RKO (cell line): ENCODE measurements at places on chromosomes 12 and 14.

DNA sequence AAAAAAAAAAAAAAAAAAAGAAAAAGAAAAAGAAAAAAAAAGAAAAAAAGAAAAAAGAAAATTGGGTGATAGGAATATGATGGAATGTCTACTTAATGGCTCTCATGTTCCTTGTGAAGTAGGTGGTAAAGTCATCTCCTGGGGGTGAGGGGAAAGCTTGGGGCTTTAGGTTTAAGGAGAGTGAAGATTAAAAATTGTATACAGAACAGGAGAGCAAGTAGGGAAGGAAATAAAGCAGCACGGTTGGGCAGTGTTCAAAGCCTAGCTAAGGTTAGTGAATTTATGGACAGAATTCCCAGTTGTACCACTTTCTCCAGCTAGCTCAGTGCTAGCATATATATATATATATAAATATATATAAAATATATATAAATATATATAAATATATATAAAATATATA lies 40.0 kb upstream of the SLC2A13 start:
- no peak for DNase-seq

- DNase-seq, result no peak
Measured at GRCh38 chr14:24988760-24989159, 61.2 kb downstream of the STXBP6 start.

DNA sequence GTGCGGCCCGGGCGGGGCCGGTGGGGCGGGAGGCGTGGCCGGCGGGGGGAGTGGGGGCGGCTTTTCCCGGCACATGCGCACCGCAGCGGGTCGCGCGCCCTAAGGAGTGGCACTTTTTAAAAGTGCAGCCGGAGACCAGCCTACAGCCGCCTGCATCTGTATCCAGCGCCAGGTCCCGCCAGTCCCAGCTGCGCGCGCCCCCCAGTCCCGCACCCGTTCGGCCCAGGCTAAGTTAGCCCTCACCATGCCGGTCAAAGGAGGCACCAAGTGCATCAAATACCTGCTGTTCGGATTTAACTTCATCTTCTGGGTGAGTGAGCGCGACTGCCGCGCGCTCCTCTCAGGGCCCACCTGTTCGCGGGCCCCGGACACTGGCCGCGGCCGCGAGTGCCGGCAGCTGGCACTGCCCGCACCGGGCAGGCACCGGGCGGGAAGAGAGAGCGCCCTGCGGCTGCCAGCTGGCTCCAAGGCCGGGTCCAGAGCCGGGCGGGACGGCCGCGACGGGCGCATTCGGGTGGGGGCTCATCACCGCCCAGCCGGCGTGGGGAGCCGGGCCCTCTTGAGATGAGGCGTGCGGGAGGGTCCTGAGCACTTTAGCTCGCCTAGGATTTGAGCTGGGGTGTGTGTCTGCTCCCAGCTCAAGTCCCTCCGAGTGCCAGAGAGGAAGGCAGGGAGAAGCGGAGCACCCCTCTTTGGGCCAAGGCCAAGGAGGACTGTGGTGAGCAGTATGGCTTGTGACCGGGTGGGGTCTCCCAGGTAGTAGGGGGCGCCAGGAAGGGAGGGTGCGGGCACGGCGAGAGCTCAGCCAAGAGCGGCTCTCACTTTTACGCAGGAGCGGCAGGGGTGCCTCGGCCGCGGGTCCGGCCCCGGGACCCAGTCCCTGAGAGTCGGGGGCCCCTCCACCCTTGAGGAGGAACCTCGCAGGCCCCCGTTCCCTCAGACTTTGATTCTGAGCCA lies at the start of gene CD9:
CD9 (plus strand) TSS at position 145 of the 957 bp plus-strand sequence; CDS start at position 245, 100 bp downstream.
- DNase-seq, result peak; percentile 81

DNA sequence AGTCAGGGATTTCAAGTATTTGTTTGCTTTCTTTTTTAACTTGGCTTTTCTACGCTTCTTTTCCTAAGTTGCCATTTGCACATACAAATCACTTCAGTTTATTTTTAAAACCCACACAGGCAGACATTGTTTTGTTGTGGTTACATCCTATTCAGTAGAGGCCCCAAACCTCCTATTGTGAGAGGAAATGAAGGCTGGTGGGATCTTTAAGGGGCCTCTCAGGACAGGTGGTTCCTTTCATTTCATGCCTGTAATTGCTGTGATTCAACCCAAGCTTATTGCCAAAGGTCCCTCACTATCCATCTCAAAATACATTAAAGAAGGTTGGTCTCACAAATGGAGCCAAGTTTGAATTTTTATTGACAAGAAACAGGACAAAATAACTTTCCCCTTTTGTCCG lies 257.1 kb downstream of the ADAMTS20 start:
- no peak for DNase-seq

DNA sequence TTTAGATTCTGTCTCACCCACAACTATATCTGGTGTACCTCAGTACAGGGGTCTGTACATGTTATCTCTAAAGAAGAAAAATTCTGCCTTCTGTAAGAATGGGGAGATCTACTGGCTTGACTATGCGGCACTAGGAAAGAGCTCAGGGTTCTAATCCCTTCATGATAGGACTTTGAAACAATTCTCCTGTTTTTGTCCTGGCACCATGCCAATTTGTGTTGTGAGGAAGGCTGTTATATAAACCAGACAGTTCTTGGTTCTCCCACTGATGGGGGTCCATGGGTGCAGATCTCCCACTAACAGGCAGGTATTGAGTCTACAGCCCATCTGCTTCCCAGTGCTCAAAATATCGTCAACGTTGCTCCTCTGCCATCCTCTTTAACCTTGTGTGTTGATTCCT lies 883.7 kb downstream of the GALC start:
- DNase-seq, result no peak

DNA sequence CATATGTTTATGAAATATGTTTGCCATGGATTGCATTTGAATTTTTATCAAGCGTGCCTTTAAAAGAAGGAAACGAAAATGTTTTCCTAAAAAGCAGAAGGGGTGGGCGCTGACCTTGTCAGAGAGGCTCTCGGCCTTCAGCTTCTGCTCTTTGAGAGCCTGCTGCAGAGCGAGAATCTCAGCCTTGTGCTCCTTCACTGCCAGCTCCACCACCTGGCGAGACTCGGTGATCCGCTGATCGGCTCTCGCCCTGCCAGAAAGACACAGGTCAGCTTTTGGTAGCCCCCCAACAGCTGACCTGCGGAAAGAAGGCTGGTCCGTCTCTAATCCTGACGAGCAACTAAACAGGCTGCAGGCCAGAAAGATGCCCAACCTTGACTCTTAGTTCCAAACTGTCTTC lies 62.4 kb downstream of the PRKAB1 start:
- no peak for DNase-seq

- peak; percentile 97 for DNase-seq
Measured at GRCh38 chr14:51458563-51458955, 193.2 kb upstream of the FRMD6 start.

- DNase-seq, result no peak
Measured at GRCh38 chr12:52407918-52408317, 1.8 kb upstream of the KRT82 start.

DNA sequence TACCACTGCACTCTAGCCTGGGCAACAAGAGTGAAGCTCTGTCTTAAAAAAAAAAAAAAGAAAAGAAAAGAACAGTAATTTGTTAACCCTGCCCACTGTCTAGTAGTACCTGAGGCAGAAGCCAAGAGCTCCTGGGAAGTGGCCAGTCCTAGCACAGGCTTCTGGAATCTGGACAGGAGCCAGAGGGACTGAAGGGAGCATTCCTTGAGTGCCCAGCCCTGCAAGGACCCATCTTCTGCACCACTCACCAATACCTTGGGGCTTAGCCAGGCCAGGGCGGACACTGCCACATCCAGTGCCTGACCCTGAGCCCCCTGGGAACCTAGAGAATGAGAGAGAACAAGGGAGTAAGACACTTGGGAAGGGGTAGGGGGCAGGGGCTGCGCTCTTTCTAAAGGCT lies 33.7 kb downstream of the PARP2 start:
- DNase-seq, result no peak

- DNase-seq, result no peak
Measured at GRCh38 chr14:102750376-102750775, 26.9 kb upstream of the TRAF3 start.

DNA sequence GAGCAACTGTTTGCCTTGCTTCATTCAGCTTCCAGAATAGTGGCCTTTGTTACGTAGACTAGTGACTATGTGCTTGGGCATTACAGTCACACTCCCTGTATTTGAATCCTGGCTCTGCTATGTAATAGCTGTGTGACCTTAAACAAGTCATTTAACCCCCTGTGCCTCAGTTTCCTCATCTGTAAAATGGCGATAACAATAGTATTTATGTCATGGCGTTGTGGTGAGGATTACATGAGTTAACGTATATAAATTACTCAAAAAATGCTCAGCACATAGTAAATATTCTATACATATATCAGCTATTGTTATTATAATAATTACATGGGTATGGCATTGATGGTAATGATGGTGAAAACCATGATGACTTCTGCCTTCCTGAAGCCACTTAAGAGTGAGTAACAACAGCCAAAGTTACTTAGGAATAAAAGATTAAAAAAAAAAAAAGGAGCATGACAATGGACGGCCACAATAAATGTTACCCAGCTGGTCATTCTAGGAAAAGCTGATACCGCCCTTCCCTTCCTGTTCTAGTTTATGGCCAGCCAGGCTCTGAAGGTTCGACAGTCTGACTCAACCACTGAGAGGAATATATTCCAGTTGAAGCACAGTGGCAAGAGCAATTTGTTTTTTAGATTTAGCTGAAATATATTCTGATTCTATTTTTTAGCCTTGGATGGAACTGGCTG lies 9.9 kb upstream of the ADIPOR2 start:
- no peak for DNase-seq

GRCh38 chr12:131853832-131854797 lies 25.9 kb downstream of the MMP17 start:
- no peak for DNase-seq

DNA sequence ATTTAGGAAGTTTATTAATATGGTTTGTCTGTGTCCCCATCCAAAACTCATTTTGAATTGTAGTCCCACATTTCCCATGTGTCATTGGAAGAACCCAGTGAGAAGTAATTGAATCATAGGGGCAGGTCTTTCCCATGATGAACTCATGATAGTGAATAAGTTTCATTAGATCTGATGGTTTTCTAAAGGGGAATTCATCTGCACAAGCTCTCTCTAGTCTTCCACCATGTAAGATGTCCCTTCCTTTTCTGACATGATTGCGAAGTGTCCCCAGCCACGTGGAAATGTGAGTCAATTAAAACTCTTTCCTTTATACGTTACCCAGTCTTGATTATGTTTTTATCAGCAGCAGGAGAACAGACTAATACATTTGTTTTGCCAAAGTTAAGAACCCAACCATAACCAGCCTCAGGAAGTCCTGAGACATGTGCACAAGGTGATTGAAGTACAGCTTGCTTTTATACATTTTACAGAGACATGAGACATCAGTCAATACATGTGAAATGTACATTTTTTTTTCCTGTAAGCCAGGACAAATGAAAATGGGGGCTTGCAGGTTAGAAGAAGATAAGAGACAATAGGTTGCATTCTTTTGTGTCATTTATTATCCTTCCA lies 1136.7 kb downstream of the TMEM121 start:
- no peak for DNase-seq

DNA sequence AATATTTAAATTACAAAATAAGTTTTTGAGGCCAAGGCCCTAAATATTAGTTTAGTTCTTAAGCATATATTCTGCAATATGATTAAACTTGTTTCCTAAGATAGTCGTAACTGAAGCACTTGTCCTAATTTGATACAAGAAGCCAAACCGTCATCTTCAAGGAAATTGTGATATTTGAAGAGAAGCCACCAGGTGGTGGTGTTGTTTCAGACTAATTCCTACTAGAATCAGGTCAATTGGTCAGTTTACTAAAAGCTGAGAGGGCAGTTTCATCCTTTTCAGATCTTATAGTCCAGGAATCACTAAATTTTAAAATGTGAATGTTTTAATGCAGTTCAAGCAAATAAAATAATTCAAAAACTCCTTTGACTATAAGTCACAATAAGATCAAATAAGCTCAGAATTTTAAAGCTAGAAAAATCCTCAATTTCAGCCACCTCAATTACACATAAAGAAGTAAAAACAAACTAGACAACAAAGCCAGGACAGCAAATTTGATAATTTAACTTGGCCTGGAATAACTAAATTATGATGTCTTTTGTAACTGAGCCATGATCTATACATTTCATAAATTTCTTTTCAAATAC lies 7.1 kb upstream of the ARL1 start:
- peak; percentile 81 for DNase-seq

DNA sequence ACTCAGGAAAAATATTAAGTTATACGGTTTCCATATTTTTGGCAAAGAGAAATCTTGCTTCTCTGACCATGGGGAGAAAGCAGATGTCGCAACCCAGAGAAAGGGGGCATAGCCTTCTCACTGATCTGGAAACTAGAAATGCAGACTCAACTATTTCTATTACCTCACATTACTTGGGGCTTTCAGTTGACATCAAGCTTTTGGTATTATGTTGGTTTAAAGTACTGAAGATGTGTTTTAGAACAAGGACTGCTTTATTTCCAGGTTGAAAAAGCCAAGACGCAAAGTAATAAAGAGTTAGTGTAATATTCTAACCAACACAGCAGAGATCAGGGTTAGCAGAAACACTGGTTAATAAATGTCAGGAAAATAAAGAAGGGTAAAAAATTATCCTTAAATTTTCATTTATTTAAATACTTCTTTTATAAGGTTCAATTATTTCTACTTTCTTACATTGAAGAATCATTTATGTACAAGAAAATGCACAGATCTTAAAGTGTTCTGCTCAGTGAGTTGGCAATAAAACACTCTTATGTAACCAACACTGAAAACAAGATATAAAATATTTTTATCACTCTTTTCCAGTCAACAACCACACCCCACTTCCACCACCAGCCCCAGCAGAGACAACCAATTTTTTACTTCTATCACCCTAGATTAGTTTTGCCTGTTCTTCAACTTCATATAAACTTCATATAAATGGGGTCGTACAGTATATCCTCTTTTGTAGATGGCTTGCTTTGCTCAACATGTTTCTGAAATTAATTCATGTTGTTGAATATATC lies 26.0 kb downstream of the DCP1B start:
- no peak for DNase-seq

DNA sequence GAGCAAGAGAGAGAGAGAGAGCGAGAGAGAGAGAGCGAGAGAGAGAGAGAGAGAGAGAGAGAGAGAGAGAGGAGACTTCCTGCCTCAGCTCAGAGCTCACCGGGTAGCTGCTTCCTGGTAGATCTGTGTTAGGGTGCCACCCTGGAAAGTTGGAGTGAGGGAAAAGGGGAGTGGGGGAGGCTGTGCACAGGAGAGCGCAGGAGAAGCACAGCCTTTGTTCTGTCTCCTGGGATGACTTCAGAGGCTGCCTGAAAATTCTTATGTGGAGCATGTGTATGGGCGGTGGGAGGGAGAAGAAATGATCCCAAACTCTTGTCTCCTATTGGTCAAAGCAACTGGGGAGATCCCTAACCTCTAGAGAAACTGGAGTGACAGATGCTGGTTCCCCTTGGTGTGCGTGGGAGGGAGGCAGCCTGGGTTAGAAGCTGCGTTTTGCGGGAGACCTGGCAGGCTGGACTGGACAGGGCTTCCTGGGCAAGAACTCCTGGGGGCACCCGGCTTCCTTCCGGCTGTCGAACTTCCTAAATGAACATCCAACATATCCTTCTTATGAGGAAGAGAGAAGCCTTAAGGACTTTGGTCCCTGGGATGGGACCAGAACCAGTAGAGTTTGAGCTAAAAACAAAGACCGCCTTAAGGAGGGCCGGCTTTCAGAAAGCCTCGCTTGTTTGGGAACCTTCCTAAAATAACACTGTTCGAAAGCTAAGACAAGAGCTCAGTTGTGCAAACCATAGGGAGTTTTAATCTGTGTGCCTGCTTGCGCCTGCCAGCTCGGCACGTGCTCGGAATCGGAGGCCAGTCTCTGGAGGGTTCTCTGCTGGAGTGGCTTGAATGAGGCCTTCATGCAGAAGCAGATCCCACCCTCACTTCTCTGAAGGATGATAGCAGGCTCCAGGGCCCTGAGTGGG lies 30.4 kb upstream of the BEGAIN start:
- no peak for DNase-seq
